ENCODE measurements at places on chromosomes 6 and 20.
A peak's percentile ranks its signal among the peaks of the same experiment; 100 is the strongest.

- no peak for DNase-seq
Observed at GRCh38 chr20:37946946-37947345, 44.0 kb downstream of the VSTM2L start.

GRCh38 chr6:149027484-149027883 is 280.7 kb downstream of the UST start:
- no peak for DNase-seq

- DNase-seq = no peak
Observed at GRCh38 chr20:35909176-35909575, 45.1 kb downstream of the SCAND1 start.

DNA sequence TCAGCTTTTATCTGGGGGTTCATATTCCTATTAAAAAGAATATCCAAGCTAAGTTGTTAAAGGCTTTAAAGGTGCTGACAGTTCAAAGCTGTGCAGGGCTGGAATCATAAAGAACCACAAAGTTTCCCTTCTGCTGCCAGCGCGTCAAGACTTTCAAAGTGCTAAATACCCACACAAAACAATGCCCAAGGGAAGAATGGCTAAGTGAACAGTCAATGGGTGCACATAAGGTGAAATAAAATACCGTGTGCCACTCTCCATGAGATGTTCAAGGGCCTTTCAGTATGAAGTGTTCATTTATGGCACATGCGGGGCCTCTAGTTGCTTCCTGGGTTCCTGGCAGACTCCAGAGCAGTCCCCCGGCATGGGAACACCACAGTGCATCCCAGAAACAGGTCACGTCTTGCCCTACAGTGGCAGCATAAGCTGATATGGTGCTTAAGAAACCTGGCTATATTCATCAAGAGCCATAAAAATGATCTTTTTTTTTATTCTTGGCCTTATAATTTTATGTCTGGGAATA is 14.1 kb downstream of the TXNDC5 start:
- DNase-seq = no peak

DNA sequence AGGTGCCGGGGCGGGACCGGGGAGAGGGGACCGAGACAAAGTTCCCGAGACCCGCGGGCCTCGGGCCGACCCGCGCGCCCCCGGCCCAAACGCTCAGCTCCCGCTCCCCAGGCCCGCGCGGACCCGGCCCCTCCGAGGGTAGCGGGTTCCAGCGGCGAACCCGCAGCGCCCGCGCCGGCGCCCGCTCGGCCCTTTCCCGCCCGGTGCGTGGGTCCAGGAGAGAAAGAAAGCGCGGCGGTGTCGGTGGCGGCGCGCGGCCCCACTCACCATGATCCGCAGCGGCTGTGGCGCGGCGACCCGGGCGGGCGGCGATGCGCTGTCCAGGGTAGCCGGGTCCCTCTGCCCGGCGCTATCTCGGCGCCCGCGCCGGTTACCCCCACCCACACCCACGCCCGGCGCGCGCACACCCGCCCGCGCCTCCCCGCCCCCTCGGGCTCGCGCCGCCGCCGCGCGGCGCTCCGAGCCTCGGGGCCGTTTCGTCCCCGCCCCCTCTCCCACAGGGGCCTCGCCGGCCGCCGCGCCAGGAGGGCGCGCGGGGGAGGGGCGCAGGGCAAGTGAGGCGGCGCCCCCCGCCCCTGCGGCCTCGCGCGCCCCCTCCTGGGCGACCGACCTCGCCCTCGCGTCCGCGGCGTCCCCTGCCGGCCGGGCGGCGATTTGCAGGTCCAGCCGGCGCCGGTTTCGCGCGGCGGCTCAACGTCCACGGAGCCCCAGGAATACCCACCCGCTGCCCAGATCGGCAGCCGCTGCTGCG is at the start of gene ELOVL2:
Gene ELOVL2 (minus strand): TSS at position 345 of the 751 bp plus-strand sequence. CDS start 75 bp downstream, at position 270.
- peak; percentile 21 for DNase-seq

DNA sequence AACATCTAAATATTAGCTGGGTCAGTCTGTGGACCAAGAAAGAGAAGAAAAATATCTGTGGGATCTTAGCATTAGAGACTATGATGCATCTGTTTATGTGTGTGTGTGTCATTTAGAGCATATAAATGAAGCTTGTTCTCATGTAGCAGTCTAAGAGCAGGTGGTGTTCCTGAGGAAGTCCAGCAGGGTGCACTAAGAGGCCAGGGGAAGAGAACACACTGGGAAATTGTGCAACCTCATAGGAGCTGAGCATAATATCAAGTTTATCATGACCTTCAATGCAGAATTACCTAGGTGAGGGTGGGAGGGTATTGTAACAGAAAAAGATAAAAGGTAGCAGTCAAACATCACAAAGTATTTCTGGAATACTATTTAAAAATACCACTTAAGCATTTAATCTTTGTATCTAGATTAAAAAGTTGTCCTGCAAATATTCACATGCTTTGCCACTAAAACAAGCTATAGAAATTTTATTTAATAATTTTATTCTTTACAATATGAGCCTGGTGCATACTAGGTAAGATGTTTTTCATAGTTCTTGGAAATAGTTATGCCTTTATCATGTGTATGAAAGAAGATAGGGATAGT is 80.5 kb downstream of the SMPDL3A start:
- DNase-seq = no peak

- DNase-seq = no peak
Observed at GRCh38 chr6:23728707-23729106, 397.3 kb upstream of the NRSN1 start.

DNA sequence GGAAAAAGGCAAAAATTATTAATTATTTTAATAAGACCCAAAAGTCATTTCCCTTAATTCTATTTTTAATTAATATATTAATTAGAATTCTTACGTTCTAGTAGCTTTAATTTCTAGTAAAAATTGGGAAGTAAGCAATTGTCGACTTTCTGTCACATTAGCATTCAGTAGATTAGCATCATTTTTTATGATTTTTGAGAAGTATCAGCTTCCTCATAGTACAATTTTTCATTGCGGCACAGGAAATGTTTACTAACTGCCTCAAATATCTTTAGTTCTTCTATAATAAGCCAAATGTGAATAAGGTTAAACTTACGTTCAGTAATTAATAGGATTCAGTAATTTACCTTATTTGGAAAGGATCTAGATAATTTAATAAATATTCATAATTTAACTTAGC is 687.4 kb downstream of the EPM2A start:
- no peak for DNase-seq

- DNase-seq = no peak
Observed at GRCh38 chr6:55175078-55176049, 1.0 kb downstream of the HCRTR2 start.

- DNase-seq = no peak
Observed at GRCh38 chr6:166588691-166589336, 2.3 kb upstream of the RAMACL start.

GRCh38 chr6:124866040-124866439 is 96.2 kb upstream of the RNF217 start:
- no peak for DNase-seq

DNA sequence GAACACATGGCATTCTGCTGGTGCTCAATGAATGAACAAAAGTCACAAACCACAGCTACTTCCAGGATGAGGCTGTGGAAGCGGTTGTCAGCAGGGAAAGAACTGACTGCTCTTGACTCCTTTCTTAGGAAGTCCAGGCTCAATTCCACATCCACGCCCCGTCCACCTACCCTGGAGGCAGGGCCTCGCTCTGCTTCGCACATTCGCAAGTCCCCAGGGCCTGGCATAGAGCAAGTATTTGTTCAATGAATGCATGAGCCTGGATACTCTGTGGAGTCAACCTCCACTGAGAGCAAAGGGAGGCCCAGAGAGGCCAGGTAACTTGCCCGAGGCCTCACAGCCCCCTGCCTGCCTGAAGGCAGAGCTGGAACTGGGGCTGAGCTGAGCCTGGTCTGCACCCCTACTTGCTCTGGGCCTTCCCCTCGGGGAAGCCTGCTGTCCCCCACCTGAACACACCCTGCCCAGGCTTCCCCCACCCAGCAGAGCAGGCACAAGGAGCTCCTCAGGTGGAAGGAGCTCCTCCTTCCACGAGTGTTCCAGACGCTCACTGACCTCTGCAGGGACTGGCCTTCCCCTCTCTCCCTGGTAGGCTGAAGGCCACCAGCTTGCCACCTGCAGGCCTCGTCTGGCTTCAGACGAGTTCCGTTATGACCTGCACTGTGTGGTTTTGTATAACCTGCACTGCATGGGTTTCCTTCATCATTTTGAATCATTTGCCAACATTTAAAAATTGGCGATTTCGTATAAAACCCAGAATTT is 119.3 kb upstream of the PTPN1 start:
- no peak for DNase-seq

DNA sequence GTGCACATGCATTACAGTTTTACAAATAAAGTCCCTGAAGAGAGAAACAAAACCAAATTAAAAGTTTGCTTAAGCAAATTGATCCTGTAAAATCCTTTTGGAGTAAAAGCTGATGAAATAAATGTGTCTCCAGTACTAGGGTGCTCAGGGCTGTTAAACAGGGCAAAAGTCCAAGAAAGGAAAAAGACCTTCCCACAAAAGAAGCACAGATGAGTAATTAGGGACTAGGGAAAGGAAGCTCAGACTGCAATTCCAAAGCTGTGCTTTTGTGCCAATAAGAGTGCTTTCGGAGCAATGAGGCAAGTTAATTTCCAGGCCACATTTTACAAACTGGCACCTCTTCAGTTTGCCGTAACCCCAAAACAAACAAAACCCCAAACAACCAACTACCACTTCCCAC is 10.4 kb upstream of the RNF182 start:
- no peak for DNase-seq

DNA sequence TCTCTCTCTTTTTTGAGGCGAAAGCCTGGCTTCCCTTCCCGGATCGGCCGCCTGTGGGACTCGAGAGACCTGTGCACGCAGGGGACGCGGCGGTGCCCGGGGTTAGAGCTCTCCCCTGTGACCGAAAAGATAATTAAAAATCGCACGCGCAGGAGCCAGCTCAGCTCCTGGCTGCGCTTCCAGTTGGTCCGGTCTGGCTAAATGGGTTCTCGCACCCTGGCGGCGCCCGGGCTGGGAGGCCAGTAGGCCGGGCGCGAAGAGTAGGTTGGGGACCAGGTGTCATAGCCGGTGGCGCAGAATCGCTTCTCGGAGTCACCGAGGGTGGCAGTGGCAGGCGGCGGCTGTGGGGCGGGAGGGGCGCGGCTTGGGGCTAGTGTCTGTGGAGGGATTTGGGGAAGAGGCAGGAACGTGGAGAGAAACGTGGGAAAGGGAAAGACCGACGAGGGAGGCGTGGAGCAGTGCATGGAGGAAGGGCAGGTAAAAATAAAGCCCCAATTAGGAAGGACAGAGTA is 41.9 kb upstream of the SUPT3H start:
- DNase-seq = peak; percentile 42

- no peak for DNase-seq
Observed at GRCh38 chr6:119172824-119173223, 94.4 kb upstream of the FAM184A start.

GRCh38 chr6:165186041-165186440 is 123.4 kb downstream of the C6orf118 start:
- no peak for DNase-seq

GRCh38 chr6:128421788-128422187 is 98.6 kb downstream of the PTPRK start:
- DNase-seq = no peak

GRCh38 chr6:26358511-26358981 is 6.5 kb upstream of the BTN3A2 start:
- no peak for DNase-seq

GRCh38 chr6:12866422-12867029 is 150.0 kb downstream of the PHACTR1 start:
- no peak for DNase-seq

DNA sequence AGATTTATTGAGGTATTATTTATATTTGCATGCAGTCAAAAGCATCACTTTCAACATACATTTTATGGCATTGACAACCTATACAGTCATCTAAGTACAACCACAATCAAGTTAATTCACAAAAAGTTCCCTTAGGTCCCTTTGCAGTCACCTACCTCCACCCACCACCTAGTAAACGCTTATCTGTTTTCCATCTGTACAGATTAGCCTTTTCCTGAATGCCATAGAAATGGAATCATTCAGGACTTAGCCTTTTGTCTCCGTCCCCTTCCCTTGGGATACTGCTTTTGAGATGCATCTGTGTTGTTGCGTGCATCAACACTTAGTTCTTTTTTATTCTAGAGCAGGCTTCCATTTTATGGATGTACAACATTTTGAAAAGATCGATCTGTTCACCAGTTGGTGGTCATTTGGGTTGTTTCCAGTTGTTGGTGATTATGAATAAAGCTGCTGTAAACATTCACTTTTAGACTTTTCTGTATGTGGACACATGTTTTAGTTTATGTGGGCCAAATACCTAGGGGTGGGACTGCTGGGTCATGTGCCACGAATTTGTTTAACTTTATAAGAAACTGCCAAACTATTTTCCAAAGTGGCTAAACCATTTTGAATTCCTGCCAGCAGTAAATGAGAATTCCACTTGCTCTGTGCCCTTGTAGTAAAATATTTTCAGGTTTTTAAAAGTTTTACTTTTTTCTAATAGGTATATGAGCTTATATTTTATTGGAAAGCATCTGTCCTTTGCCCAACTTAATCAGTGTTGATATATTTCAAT is 17.6 kb upstream of the IFNGR1 start:
- no peak for DNase-seq

DNA sequence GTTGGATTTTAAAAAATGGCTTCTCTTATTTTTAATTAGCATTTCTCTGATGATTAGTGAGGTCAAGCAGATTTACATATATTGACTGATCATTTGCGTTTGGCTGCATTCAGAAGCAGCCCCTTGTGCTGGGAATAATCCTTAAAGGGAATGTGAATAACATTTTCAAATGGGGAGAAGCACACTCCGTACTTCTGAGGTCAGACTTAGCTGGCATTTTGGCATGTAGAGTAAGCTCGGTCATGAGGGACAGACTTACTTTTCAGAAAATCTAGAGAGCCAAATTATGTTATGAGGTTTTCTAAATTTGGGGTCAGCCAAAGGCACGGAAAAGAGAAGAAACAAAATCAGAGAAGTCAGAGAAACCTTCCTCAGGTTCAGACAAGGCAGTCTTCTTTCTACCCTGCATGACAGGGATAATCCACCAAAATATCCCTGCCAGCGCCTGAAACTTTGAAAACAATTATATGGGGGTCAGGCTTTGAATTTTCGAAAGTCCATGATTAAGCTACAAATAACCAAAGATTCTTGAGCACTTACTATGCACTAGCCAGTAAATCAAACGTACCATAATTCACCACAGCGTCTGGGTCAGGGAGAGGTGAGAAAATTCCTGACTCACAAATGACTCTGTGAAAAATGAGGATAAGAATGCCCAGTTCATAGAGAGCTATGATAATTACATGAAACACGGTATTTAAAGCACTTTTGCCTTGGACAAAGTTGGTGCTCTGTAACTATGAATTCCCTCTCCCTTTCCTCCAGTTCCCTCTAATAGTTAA is 44.9 kb downstream of the ADAT2 start:
- no peak for DNase-seq

DNA sequence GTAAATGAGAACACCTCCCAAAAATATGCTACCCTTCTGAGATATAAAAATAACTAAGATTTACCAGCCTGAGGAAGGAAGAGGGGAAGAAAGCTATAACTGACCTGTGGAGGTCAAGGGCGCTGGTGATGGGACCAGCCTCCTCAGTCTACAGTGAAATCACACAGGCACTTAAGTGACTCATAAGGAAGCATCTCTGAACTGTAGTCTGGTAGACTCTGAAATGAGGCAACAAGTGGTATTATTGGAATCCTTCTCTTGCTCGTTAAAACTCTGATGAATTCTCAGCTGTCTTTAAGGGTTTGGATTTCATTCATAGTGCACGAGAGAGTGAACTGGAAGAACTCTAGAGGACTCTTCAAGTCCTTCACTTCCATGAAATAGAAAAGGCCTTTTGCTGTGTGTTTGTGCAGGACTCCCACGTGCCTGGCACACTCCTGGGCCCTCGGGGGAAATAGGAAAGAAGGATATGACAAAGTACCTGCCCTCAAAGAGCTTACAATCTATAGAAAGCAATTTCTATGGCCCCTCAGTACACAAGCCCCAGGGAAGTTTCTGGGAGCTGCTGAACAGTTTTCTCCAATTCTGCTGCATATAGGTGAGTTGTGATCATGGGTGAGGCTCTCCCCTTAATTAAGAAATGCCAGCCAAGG is 231.8 kb upstream of the RREB1 start:
- DNase-seq = no peak
